ENCODE measurements at places on chromosomes 4 and X. TPM values are rescaled to one million over a fixed set of nuclear protein-coding genes. Genes with fewer than 3 reads are reported as not detected.

GRCh38 chrX:123298026-123298425, 113.9 kb downstream of the GRIA3 start:
- no peak for DNase-seq

GRCh38 chr4:12545812-12546211, 938.3 kb downstream of the RAB28 start:
- DNase-seq: no peak

DNA sequence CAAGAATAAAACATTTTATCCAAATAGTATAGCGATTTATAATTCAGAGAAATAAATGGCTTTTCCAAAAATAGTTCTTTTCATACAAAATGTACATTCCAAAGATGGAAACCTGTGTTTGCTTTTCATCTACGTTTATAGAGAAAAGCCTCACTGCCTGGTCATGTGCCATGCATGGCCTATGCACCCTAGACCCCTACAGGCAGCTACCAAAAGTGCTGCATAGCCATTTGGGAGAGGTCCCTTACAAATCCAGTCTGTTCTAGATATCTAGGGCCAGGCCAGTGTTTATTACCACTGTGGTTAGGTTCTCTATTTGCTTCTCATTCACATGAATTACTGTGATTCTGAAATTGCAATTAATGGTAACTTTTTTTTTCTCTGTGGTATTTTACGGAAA, 17.2 kb downstream of the HMGB2 start:
- no peak for DNase-seq

- DNase-seq: no peak
These were observed 14.3 kb downstream of the CT47C1 start for GRCh38 chrX:119087121-119087520.

Gene RAB9B
- 0.11 TPM for total RNA-seq

Gene CT47B1
- not detected for total RNA-seq

Data from CD4-positive, alpha-beta T cell (primary cell).